Cardiac septum (tissue), 1 donor: ENCODE measurements at places on chromosomes 13 and 19.

DNA sequence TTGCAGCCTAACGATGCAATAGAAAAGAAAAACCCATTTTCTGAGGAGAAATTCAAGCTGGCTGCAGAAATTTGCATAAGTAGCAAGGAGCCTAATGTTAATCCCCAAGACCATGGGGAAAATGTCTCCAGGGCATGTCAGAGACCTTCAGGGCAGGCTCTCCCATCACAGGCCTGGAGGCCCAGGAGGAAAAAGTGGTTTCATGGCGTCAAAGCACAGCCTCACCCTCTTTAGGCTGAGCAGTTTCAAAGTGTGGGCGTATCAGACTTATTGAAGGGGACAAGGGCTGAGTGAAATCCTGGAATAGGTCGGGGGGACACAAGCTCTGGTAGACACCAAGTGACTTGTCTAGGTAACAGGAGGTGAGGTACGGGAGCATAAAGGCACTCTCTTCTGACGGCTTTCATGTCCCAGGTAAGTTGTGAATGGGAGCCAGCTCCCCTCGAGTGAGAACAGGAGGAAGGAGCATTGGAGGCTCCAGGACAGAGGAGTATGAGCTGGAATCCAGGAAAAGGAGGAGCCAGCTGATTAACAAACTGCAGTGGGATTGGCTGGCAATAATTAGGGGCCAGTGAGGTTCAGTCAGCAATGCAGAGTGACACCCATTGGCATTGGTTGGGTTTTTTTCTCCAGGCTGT lies 35.8 kb downstream of the MRPL57 start:
- DNase-seq, result no peak

GRCh38 chr13:96071504-96071903 lies 18.3 kb upstream of the UGGT2 start:
- no peak for DNase-seq

- no peak for DNase-seq
Measured at GRCh38 chr19:17205237-17206140, 9.7 kb upstream of the USE1 start.

DNA sequence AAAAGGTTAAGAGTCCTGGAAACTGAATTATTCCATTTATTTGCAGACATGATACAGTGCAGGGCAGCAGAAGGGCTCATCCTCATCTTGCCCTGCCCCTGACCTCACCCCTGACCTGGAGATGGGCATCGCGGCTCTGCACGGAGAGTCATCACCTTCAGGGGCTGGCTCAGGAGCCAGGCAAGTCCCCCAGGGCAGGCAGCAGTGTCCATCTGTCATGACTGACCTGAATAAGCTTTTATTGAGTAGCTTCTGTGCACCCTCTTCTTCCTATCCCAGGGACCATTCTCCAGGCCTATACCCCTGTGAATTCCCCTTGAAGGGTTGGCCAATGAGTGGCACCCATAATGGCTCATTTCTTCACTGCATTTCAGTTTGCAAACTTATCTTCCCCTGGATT lies 484.2 kb downstream of the ZNF536 start:
- no peak for DNase-seq

GRCh38 chr13:99367106-99367616 lies 60.0 kb upstream of the GPR183 start:
- peak; percentile 67 for DNase-seq

DNA sequence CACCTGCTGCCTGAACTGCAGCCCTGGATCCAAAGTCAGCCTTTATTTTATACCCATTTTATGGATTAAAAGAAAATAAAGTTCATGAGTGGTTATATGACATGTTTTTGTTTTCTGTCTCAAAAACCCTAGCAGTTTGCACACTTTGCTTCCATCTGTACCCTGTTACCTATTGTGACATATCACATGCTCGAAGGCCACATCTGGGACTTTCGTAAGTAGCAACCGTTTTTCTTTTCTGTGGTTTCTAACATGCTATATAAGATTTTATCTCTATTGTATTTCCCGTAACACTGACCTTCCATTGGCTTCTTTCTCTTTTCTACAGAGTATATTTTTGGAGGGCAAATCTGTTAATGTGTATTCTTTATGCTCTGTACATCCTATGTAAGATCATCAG lies 1007.2 kb downstream of the PCDH9 start:
- no peak for DNase-seq

DNA sequence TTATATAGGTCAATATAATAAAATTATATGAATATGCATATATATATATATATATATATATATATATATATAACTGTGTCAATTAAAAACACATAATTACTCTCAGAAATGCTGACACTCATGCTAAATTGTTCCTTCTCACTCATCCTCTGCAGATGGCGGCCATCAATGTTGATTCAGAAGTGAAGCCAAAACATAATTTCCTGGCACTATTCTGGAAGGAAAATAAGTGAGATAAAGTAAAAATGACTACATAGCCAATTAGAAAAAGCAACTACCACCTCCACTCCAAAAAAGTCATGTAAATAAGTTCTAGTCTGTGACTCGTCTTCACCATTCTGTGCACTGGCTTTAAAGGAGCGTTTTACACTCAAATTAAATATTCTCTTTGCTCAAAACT lies 423.3 kb downstream of the EFNB2 start:
- DNase-seq, result no peak

GRCh38 chr19:39142630-39143029 lies 17.0 kb downstream of the PAK4 start:
- no peak for DNase-seq

GRCh38 chr13:59230484-59231264 lies 933.1 kb downstream of the DIAPH3 start:
- no peak for DNase-seq

DNA sequence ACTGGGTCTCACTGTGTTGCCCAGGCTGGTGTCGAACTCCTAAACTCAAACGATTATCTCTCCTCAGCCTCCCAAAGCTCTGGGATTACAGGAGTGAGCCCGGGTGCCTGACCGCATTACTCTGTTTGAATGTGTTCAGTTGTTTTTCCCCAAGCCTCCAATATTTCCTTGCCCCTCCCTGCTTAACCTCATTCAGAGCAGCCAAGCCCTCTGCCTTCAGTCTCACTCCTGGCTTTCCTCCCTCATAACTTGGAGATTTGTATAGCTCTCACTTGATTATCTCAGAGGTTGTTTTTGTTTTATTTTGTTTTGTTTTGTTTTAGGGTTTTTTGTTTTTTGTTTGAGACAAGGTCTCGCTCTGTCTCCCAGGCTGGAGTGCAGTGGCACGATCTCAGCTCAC lies 11.4 kb downstream of the EPHX3 start:
- DNase-seq, result no peak

GRCh38 chr13:38385153-38385891 lies 35.7 kb downstream of the UFM1 start:
- DNase-seq, result no peak

DNA sequence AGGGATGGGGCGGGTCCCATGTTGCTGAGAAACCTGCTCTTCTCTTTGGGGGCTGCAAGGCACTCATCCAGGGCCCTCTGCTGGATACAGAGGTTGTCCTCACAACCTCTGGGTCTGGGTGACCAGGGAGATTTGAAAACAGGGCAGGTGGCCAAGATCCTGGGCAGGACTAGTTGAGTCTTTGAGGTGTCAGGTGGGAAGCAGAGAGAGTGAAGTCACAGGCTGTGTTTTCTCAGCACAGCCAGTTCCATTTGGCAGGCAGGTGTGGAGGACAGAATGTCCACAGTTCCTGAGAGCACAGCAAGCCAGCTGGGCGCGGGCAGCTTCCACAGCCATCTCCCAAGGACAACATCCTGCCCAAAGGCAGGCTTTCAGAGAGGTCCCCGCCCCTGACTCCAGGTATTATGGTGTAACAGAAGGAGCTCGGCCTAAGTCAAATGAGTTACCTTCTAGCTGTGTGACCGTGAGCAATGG lies 118.8 kb downstream of the NUFIP1 start:
- no peak for DNase-seq

DNA sequence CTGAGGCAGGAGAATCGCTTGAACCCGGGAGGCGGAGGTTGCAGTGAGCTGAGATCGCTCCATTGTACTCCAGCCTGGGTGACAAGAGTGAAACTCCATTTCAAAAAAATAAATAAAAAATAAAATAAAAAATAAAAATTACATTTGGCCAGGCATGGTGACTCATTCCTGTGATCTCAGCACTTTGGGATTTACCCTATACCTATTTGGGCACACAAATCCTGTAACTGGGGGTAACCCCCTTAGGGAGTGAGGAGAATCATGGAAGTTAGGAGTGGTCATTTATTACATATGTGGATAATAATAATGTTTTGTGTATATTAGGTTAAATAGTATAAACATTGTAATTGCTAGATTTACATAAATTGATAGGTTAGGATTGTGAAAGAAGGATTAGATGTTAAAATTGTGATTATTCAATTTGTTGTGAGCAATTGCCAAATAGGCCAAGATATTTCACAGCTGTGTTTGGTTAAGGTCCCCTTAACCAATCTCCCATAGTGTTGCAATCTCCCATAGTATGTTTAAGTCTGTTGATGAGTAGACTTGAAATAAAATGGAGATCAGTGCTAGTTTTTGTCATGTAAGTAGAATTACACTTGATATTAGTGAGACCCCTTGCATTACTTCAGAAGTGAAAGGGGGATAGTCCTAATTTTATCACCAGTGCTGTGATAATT lies 30.7 kb downstream of the ZNF844 start:
- no peak for DNase-seq

DNA sequence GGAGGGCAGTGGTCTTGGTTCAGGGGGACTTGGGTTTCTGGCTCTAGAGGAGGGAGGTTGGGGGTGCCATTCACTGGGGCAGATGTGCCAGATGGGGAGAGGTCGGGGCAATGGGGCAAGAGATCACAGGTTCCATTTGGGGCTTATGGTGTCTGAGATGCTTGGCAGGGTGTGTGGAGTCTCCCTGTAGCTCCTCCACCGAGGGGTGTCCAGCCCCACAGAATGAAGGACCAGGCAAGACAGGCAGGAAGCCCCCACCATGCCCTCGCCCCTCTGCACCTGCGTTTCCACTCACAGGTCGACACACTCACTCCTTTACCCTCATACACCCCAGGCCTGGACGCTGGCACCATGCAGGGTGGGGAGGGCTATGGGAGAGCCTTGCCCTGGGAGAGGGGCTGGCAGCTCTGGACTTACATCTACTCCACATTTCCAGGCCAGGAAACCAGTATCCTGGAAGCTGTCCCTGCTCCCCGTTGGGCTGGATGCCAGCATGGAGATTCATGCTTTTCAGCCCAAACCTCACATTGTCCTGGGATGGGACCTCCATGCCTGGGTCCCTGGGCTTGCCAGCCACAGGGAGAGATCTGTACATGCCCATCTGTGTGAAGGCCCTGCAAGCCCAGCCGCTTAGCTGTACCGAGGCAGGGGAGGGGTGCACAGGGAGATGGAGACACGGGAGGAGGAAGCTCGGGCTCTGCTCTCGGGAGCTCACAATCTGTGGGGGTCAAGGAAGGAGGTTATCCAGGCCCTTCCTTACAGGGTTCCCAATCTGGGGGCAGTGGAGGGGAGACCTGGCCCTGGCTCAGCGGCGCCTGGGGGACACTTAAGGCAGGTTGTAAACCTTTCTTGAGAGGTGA lies 77.1 kb downstream of the CHST8 start:
- peak; percentile 63 for DNase-seq

- no peak for DNase-seq
Measured at GRCh38 chr13:29502391-29503008, 93.0 kb downstream of the SLC7A1 start.

- no peak for DNase-seq
Measured at GRCh38 chr19:7678971-7679751, 1.5 kb upstream of the TRAPPC5 start.

GRCh38 chr19:28404472-28404871 lies 808.5 kb downstream of the UQCRFS1 start:
- no peak for DNase-seq

DNA sequence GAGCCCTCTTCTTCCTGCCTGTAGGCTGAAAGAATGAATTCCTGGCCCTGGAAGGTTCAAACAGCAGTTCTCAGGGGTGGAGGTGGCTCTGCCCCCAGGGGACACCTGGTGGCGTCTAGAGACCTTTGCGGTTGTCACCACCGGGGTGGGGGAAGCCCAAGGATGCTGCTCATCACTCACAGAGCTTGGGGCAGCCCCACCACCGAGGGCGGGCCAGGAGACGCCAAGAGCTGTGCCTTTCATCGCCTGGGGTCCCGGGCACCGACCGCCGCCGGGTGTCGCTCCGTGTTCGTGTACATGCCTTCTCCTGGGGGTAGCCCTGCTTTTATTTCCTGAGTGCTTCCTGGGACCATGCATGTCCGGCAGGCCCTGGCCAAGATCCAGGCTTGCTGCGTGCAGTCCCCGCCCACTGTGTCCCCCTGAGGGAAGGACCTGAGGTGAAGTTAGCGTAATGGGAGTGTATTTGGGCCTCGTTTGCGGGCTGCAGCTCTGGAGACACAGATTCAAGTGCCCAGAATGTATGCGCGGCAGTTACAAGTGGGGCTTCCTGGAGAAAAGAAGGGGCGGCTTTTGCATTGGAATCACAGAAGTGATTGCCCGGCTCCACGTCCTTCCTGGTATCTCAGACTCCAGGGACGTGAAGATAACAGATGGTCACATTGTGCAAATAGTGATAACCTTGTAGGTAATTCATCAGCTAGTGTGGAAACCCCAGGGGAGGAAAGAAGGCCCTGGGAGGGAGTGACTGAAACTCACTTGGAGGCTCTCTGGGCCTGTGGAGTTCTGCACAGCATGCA lies 7.8 kb downstream of the DOT1L start:
- no peak for DNase-seq

- no peak for DNase-seq
Measured at GRCh38 chr13:20441056-20441455, 84.6 kb downstream of the CRYL1 start.

DNA sequence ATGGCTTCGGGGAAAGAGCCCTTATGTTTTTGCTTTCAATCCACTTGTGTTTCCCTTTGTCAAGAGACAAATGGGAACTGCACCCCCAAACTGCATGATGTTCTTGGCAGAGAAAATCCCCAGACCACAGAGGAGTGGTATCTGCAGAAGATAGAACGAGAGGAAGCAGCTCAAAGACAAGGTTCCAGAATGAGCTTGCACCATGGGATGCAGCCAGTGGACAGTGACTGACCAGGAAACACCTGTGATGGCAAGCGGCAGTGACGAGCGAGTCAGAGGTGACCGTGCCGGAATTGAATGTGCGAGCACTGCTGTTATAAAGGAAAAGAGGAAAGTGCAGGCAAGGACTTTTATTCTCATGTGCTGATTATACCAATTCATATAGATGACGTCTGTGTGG lies 46.3 kb downstream of the IRS2 start:
- DNase-seq, result no peak

GRCh38 chr13:111027458-111028439 lies 87.4 kb upstream of the ARHGEF7 start:
- DNase-seq, result no peak

DNA sequence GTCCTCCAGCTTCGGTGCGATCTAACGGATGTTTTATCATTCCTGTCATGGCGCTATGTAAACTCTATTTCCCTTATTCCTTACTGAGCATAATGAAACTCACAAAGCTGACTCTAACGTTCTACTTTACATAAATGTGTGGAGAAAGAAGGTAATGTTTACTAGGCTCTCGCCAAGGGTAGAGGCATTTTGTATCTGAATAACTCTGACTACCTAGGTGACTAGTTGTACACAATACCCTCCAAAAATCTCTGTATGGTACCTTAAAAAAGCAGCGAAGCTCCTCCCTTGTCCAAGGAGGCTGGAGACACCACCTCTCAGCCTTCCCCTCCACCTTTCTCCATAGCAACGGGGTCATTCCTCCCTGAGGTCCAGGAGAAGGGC lies 316 bp upstream of the ZNF530 start:
- DNase-seq, result no peak
